ENCODE measurements at places on chromosomes 7 and 10.

- DNase-seq: no peak
Measured at GRCh38 chr7:4200546-4201094, 481.5 kb upstream of the FOXK1 start.

DNA sequence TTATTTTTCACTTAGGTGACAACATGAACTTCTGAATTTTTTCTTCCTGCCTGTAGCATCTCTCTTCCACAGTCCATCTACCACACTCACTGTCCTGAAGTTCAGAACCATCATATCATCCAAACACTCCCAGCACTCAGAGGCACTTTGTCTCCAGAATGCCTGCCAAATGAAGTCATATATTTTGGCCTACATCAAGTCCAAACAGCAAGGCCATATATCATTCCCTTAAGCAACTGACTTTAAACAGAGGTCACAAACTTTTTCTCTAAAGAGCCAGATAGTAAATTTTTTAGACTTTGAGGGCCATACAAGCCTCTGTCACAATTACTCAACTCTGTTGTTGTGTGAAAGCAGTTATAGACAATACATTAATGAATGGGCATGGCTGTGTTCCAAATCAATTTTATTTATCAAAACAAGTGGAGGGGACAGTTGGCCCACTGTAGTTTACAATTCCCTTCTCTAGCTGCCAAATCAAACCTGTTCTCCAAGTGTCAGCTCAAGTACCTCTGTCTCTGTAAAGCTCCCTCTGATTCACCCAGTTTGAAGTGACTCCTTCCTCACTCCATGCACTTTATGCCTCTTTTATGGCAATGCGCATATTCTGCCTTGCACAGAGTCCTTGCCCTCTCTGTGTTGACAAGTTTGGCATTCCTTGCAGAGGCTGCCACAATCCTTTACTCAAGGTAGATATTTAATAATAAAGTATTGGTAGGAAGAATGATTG is 305.7 kb downstream of the FZD1 start:
- DNase-seq: no peak

GRCh38 chr10:6141296-6142151 is 52.7 kb downstream of the RBM17 start:
- no peak for DNase-seq

GRCh38 chr7:128203047-128203491 is 38.0 kb upstream of the LEP start:
- no peak for DNase-seq

GRCh38 chr10:82564353-82565196 is 689.6 kb downstream of the NRG3 start:
- DNase-seq: no peak

GRCh38 chr7:134752006-134752760 is 27.3 kb upstream of the CALD1 start:
- no peak for DNase-seq

GRCh38 chr7:93159490-93159889 is 11.3 kb upstream of the SAMD9L start:
- DNase-seq: no peak

GRCh38 chr10:120205368-120206018 is 251.5 kb upstream of the PLPP4 start:
- DNase-seq: no peak

GRCh38 chr10:115996031-115996430 is 277.0 kb downstream of the GFRA1 start:
- no peak for DNase-seq

DNA sequence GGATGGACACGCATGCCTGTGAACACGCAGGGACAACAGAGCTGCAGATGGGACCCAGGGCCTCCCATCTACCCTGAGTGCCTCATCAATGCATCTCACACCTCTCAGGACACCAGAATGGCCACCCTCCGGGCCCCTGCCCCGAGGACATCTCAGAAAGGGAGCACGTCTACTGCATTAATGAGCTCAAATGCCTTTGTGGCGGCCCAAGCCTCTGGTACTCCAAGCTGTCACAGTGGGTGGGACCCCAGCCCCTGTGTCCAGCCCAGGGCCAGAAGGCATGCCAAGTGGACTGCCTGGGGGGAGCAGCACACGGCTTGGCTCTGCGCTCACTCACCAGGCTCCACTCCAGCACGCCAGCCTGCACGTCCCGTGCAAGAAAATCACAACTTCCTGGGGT is 52.0 kb downstream of the TCERG1L start:
- no peak for DNase-seq

DNA sequence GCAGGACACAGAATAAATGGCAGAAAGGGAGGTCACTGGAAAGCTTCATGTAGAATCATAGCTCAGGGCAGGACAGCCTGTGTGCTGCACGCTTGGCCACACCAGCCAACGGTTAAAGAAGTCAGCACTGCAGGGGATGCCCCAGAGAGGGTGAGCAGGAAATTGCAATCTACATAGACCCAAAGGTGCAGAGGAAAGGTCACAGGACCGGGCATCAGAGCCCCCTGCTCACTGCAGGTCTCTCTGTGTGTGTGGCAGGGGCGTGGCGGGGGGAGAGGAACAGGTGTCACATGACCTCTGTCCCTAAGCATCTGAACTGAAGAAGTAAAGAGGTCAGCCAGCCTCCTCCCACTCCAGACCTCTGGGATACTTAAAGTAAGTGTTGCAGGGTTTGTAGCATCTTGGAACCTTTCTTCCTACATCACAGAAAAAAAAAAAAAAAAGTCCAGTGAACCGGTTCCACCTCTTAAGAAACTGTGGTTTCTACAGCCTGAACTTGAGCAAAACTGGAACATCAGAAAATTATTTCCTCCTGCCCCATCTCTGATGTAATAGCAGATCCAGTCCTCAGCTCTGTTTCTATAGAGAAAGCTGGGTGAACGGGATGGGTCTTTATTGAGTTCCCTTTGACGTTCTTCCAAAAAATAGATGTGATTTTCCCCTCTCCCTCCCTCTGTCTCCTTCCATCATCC is 64.3 kb downstream of the RGS10 start:
- DNase-seq: peak; percentile 19

GRCh38 chr7:124754576-124755268 is 10.9 kb downstream of the GPR37 start:
- DNase-seq: no peak

DNA sequence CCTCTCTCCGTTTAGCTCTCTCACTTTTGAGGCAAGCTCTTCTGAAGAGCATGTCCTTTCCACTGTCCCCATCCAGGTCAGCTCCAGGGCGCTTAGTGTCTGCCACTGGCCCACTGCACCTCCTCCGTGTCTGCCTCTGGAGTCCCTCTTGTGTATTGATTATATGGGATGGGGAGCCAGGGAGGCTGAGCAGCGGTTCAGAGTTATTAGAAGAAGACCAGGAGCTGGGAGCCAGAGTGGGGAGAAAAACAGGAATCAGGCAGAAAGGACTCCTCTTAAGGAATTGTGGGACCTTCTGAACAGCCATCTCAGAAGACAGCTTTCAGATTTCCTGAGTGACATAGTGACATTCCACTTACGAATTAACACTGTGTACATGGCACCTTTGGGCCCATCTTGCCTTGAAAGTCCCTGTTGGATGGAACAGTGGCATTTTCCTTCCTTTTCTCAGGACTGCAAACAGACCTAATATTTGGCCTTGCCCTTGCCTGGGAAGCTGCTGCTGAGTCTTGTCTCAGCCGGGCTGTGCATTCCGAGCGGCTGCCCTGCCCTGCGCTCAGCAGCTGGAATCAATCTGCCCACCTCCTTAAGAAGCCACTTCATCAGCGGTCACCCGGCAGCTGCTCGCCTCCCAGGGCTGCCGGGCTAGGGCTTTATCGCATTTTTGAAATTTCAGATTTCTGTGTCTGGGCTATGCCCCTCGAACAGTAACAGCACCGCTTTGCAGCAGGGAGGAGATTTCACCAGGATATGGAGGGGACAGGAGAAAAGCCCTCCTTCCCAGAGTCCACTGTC is 81.1 kb upstream of the PRKG1 start:
- no peak for DNase-seq

- no peak for DNase-seq
Measured at GRCh38 chr10:8051109-8051821, 3.2 kb upstream of the GATA3 start.

DNA sequence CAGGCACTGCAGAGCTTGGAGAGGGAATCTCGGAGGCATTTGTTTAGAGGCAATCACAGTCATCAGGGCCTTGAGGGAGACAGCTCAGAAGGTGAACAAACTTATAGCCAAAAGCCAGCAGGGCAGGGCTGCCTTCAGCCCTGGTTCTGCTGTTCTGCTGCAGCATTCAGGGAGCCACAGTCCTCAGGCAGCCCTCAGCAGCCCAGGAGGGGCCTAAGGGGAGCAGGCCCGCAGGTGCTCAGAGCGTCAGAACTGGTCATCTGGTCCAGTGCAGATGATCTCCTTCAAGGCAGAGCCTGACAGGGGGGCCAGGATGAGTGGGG is 84.7 kb downstream of the ARHGAP22 start:
- DNase-seq: no peak

- no peak for DNase-seq
Measured at GRCh38 chr7:145016068-145016467, 180.2 kb upstream of the TPK1 start.

DNA sequence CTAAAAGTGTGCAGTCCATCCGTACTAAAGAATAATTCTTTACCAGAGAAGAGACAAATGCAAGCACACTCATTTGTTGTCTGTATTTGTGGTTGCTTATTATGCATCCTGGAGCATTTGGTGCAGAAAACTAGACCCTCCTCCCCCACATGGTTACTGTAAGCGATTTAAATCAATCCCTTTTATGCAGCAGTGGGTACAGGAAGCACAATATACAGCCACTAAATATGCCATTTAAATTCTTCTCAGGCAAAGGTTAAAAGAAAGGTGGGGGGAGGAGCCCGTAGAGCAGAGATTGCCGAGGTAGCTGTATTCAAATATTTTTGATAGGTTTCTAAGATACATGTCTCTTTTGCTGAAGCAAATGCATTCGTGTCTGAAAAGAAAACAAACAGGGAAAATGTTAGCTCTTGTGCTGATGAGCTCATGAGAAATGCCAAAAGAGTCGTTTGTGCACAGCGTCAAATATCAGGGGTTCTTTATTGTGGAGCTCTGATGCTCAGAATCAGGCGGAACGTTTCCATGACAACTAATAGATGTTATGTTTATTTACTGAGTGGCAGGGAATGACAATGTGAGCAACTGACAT is 131.3 kb upstream of the NPVF start:
- DNase-seq: no peak

- peak; percentile 89 for DNase-seq
Measured at GRCh38 chr7:150481186-150481920, 30.9 kb downstream of the GIMAP8 start.

DNA sequence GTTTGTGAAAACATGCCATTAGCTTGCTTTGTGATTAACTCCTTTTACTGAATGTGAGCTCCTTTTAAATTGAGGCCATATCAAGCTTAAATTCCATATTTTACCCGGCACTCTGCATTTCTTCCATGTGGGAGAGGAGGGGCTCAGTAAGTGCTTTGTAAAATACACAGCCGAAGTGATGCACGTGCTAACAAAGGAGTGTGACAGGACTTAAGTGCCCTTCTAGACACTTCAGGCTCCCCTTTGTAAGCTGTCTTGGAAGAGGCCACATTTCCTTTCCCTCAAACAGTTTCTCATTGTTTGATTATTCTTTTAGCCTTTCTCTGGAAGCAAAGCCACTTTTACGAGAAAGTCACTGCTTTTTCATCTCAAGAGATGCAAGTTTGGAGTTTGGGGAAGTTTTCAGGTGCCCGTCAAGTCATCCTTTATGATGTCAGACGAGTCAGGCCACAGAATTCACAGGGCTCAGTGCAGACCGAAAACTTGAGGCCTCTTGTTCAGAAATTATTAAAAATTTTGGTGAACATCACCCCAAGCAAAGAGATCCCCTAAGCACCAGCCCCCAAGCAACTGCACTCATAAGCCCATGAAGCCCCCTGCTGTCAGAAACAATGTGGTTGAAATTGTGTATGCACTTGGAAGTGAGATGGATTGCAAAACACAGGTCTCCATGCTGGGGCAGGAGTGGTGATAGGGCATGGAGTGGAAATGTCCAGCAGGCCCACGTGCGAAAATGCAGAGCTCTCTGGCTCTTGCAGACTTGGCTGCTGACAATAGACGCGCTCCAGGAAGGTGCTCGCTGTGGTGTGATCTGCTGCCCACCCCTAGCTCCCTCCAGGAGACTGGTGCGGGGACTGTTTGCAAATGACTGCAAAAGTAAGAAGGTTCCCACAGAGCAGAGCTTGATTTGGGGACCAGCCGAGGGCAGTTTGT is 11.5 kb downstream of the IKZF1 start:
- no peak for DNase-seq

GRCh38 chr7:112566442-112567324 is 85.9 kb downstream of the LSMEM1 start:
- DNase-seq: no peak

GRCh38 chr7:43071604-43072003 is 40.8 kb upstream of the HECW1 start:
- no peak for DNase-seq

DNA sequence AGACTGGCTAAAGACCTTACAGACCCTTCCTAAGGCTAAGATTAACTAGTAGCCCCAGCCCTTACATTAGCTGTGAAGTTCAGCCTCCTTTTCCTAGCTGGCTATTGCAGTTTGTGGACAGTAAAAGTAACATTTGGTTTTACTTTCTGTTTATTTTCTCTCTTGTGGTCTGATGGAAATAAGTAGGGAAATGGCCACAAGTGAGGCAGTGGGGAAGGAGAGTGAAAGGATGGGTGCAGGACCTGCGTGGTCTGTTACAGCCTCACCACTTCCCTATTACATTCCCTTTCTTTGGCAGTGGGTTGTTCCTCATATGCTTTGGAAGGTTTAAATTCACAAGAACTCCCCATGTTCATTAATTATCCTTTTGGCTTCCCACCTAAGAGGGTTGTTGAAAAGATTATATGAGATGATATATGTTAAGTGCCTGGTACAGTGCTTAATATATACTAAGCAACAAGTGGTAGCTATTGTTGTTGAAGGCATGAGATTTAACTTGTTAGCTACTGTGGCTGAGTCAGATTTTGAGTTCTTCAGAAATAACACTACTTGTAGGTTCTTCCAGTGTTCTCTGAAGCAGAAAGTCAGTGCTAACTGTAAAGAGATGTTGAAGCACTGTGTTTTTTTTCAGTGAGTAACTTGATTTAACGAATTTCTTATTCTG is 181.7 kb downstream of the ST7 start:
- DNase-seq: no peak

DNA sequence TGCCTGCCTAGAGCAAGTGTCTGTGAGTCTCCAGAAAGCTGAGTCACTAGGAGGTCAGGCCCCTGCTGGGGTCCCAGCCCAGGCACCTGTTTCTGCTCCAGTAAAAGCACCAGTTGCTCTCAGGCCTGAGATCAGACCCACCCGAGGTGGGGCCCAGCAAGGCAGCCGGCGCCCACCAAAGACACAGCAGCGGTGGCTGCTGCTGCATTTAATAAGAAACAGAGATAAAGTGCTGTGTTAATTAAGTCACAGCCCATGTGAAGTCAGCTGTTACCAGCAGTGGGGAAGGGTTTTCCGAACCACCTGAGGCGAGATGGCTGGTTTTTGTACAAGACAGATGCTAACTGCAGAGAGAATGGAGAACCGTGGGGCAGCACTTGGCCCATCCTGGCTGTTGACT is 12.1 kb upstream of the LRRC18 start:
- DNase-seq: no peak

DNA sequence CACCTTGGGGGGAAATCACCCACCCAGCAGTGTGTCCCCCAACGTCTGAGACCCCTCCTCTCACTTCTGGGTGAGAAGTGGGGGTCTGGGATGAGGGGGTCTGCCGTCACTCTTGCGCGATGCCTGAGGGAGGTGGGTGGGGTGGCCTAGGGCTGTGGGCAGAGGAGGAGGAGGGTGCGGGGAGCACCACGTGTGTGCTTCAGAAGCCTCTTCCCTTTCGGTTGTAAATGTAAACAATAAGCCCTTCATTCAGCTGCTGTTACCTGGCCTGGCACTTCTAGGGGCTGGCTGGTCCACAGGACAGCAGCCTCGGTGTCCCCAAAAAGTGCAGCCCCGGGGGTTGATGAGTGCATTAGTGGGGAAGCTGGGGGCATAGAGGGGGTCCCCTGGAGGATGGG is 1.3 kb downstream of the CLIP2 start:
- no peak for DNase-seq

All from T-helper 2 cell (primary cell).